CD8-positive, alpha-beta memory T cell (primary cell): ENCODE measurements at places on chromosomes 3 and 15.

DNA sequence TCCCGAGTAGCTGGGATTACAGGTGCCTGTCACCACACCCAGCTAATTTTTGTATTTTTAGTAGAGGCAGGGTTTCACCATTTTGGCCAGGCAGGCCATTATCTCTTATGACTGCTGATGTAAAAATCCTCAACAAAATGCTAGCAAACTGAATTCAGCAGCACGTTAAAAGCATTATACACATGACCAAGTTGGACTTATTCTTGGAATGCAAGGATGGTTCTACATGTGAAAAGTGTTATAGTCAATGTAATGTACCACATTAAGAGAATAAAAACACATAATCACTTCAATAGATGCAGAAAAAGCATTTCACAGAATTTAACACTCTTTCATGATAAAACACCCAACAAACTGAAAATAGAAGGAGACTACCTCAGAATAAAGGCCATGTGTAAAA is 20.2 kb downstream of the RNF13 start:
- no peak for DNase-seq

DNA sequence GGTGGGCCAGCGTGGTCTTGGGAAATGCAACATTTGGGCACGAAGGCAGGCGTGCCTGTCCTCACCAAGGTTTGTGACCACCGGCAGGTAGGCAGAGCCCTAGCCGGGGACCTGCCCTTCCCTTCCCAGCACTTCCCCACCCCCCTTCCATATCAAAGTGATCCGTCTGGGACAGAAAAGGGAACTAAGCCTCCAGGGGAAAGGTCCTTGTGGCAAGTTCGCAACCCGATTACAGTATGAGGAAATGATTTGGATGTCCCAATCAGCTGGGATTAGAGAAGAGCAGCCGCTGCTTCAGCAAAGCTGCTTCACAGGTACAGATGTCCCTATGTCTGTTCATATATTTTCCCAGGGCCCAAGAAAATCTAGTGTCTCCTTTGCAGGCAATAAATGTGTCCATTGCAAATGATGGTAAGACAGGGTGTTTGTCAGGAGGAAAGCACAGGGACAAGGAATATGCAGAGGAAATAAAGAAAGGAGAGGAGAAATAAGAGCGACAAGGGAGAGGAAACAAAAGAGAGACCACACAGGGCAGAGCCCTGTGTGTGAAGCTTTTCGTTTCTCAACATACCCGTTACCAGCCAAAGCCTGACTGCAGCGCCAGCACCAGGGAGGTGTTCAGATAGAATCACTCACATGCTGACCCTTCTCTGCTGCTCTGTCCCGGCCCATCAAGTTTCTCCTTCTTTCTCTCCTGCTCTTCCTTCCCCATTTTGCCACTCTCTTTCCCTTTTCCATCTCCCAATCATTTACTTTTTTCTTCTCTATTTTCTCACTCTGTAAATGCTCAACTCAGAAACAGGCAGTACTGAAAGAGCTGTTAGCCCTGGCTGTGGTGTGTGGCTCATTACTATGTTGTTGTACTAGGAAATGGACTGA is 17.4 kb upstream of the SECISBP2L start:
- DNase-seq: no peak

DNA sequence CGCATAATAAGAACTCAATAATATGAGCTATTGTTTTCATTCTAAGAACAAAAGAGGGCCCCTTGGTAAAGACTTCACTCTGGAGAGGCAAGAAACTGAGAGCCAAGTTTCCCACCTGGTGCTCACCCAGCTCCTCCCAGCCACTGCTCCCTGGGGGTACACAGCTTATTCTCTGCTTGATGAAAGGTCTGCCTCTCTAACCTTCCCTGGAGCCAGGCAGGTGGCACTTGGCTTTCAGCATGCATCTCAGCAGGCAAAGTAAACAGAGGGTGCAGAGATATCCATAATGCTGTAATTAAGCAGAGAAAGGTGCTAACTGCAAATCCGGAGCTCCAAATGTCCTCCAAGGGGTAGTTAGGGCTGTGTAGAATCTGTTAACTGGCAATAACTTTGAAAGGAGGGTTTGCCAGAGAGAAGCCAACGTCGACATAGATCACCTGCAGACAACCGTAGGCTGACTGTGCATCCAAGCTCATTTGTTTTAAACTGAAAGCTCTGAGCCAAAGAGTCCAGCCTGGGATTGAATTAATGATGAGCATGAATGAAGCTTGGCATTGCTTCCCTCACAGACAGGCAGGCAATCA is 159.6 kb upstream of the PROK2 start:
- no peak for DNase-seq

- no peak for DNase-seq
These were observed at the start of gene MME for GRCh38 chr3:155079746-155080487. Gene MME, plus strand, starts transcription at chr3:155080319. Its CDS starts 3,849 bp downstream, at chr3:155084168.

DNA sequence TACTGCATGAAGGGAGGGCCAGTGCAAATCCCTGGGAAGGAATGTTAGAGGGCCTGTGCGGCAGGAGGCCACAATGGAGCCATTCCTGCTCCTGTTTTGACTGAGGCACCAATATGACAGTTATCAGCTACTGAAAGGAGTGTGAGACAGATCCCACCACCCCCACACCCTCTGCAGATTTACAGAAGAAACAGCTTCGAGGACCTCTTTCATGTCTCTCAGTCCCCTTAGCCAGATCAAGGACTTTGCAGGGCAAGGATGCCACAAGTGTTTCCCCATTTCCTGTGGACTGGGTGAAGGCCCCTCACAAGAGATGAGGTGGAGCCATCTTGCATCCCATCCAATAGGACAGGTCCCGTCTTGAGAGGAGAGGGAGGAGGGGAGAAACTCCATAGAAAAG is 48.5 kb upstream of the RASGRP1 start:
- DNase-seq: no peak

DNA sequence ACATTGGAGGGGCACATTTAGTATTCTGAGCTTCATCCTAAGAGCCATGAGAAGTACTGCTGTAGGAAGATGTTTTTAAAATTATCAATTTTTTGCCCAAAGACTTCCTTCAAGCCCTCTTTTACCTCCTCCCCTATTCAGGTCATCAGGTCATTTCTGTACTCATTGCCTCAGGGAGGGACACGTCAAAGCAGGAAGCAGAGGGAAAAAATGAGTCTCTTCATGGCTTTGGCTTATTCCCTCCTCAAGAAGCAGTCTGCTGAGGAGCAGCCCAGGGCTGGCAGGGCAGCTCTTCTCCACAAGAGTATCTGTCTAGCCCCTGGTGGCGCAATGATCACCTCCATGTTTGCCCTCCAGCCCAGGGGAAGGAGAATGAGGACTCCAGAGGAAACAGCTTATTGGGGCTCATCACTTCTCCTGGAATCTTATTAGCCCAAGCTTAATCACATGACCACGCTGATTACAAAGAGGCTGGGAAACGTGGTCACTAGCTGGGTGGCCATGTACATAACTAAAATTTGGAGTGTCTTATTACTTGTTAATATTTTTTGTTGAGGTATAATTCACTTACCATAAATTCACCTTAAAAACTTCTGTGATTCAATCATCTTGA is 44.2 kb upstream of the GATA2 start:
- DNase-seq: no peak

DNA sequence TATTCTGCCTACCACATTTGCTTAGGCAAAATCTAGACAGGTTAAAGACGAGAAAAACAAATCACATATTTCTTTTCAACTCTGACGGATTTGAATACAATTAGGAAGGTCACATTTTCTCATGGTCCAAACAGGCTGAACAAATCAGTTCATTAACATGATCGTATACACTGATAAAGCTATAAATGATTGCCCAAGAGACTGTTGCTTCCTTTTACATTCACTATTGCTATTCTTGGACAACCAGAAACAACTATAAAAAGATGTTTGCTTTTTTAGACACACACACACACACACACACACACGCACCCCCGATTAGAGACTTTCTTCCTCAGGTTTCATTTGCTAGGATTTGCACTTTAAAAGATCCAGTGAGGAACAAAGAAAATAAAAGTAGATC is 122.3 kb upstream of the BHLHE40 start:
- no peak for DNase-seq
